Stimulated activated CD8-positive, alpha-beta memory T cell treated with anti-CD3 and anti-CD28 coated beads, Interleukin-12 subunit alpha, Interleukin-12 subunit beta, amount 100 ng/mL, for 4 hours (primary cell): ENCODE measurements at places on chromosomes 12 and 14.

GRCh38 chr12:100555722-100556121 lies 17.8 kb upstream of the GAS2L3 start:
- DNase-seq, result no peak

GRCh38 chr14:66120402-66120801 lies 365.8 kb upstream of the CCDC196 start:
- DNase-seq, result no peak

DNA sequence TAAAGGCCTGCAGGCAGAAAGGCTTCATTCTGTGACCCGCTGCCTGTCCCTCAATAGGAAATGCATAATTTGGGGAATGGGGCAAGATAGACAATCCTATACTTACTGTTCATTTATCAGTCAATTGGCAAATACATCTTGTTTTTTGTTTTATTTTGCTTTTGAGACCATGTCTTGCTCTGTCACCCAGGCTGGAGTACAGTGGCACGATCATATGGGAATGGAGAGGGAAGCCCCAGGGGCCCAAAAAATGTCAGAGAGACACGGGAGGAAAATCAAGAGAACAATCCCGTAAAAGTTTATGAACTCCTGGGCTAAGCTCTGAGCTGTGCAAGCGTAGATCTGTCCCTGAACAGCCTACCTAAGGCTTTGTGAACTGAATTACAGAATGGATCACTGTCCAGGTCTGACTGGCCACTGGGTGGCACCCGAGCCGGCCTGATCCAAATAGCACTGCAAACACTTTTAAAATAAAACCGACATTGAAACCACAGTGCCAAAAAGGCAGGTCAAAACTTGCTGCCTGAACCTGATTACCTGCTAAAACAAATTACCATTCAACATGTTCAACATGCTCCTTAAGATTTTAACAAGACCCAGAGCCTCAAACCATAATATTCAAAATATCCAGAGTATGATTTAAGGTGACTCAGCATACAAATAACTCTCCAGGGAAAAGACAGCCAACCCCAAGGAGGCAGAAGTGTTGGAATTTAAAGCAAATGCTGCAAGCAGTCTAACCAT lies 11.8 kb downstream of the COPS7A start:
- no peak for DNase-seq

DNA sequence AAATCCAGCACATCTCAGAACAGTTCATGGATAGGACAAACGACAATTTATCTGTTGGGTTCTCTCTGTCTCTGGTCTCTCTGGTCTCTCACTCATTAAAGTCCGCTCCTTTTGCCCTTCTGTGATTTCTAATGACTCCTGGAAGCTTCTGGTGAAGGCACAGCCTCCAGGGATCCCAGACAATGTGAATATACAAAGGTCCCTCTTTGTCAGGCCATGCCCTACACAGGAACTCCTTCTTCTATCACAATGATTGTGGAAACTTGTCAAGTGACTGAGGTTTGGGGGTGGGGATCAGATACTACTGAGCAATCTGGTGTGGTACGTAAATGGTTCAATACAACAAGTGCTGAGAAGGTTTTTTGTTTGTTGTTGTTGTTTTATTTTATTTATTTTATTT lies 42.7 kb upstream of the CDK17 start:
- DNase-seq, result no peak

DNA sequence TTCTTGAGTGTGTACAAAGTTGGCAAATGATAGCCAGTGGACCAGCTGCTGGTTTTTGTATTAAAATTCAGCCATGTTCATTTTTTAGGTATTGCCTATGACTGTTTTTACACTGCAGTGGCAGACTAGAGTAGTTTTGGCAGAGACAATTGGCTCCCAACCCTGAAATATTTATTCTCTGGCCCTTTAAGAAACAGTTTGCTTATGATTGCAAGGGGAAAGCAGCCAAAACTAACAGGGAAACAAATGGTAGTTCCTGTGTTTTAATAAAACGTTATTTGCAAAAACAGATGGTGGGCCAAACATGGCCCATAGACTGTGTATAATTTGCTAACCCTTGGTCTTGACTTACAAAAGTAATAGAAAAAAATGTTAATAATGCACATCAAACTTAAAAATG lies 110.2 kb downstream of the ALX1 start:
- DNase-seq, result no peak

DNA sequence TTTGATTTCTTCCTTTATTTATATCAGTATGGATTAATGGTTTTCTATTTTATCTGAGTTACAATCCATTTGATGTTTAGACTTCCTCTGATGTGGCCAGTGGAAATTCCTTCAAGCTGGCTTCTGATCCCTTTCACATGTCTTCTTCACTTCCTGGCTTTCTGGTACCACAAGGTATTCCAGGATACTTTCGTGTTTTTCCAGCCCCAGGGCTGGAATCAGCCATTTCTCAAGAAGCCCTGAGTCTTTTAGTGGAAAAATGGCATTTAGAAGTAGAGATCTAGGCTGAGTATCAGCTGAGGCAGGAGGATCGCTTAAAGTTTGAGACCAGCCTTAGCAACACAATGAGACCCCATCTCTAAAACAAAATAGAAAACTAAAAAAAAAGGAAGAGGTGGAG lies 93.3 kb downstream of the FIGNL2 start:
- DNase-seq, result no peak

DNA sequence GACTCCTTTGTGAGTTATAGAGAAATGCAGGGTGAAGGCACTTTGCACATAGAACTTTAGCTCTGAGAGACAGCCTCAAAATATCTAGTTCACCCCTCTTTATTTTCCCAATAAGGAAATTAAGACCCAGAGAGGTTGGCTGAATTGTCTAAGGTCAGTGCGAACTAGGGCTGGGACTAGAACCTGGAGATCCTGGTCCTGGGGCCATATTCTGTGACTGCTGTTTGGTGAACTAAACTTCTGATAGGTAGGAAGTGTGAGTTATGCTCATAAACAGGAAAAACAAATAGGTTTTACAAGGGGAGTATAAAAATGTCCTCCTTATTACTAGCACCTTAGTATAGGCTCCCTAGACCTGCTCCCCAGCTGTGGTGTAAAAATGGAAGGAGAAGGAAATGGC lies 53.9 kb downstream of the DAD1 start:
- no peak for DNase-seq

DNA sequence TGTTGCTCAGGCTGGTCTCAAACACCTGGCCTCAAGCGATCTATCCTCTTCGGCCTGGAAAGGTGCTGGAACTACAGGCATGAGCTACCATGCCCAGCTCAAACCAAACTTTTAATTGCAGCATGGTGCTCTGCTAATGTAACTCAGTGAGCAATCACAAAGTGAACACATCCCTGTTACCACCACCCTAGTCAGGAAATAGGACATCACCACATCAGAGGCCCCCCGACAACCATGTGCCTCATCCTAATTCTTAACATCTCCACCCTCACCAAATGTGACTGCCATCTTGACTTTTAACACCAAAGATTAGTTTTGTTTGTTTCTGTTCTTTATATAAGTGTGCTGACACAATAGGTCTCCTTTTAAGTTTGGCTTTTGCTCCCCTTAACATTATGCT lies 22.8 kb upstream of the SDR39U1 start:
- DNase-seq, result no peak

DNA sequence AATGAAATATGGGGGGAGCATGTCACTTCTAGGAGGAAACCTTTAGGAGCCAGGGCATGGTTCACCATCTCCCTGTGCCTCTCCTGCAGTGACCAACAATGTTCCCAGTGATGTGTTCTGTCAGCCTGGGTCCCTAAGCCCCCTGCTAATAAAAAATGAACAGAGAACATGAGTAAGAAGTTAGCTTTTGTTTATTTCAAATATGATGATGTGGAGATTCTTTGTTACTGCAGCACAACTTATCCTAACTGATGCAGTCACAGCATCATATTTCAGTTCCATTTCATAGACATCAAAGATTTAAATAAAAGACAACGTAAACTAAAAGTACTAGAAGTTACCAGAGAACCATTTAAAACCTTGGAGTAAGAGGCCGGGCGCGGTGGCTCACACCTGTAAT lies 43.9 kb downstream of the SERPINA3 start:
- no peak for DNase-seq

DNA sequence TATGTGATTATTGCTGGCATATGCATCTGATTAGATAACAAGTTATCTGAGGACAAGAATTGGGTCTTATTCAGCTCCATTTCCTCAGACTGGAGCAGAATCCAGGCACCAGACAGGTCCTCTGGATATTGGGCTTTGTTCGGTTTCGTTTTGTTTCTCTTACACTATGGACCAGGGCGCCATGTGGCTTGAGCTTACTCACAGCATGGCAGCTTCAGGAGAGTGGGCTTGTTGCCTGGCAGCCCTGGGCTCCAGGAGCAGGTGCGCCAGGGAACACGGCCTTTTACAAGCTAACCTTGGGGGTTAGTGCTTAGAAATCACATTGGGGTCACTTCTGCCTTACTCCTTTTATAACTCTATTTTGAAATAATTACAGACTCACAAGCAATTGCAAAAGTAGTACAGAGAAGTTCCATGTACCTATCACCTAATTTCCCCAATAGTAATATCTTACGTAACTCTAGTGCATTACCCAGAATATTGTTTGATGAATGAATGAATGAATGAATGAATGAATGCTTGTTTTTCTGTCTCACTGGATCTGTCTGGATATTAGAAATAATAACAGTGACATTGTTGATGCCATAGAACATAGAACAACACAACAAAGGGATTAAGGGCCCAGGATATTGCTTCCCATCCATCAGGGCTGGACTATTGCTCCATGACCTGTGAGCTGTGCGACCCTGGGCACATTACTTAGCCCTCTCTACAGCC lies 39.0 kb downstream of the CMKLR1 start:
- DNase-seq, result no peak

DNA sequence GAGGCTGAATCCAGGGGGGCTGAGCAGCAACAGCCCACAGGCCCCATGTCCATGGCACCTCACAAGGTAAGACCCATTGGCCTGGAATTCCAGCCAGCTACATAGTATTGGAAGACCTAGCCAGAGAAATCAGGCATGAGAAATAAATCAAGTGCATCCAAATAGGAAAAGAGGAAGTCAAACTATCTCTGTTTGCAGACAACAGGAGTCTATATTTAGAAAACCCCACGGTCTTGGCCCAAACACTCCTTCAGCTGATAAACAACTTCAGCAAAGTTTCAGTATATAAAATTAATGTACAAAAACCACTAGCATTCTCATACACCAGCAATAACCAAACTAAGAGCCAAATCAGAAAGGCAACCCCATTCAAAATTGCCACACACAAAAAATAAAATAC lies 16.9 kb downstream of the PDE6H start:
- no peak for DNase-seq

DNA sequence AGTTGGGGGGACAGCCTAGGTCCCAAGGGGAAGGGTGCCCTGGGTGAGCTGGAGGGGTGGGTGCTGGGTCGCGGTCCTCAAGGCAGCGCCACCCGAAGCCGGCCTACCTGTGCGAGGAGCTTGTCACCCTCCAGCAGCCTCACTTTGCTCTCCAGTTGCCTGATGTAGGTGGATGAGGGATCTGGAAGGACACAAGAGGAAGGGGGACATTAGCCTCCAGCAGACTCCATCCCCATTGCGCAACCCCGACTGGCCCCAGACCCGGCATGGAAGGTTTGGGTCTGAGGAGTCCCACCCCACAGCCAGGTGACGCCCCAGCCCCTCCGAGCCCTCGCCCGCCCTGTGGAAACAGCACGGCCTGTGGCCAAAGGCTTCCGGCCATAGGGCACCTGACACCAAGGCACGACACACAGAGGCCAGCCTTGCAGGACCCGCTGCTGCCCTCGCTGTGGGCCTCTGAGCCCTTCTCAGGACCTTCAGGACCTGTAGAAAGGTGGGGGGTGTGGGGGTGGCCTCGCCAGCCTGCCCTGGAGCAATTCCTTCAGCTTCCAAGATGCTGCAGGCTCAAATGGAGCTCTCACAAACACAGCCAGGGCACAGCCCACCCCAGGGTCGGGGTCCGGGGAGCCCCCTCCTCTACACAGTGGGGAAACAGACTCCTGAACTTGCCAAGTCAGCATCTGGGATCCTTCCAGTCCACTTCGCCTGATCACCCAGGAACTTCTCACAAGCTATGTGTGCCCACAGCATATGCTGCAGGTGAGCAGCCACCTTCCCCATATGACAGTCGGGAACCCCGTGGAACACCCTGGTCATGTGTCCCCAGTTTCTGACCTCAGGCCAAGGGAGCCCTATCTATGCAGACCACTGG lies 54.9 kb downstream of the CCNK start:
- DNase-seq, result no peak

DNA sequence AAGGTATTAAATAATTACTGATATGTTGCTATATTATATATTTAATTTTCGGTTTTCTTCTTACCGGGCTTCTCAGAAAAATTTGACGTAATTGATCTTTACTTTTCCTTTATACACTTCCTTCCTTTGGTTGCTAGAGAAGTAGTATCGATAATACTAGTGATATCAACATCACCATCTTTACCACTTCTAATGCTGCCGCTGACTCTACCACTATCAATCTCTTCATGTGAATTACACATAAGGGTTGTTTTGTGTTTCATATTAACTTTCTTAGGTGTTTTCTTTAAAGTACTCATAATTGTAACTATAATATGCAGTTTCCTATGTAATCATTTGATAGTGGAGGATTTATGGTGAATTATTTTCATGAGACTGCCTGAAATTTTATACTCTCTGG lies 30.9 kb upstream of the KLRF1 start:
- DNase-seq, result no peak

DNA sequence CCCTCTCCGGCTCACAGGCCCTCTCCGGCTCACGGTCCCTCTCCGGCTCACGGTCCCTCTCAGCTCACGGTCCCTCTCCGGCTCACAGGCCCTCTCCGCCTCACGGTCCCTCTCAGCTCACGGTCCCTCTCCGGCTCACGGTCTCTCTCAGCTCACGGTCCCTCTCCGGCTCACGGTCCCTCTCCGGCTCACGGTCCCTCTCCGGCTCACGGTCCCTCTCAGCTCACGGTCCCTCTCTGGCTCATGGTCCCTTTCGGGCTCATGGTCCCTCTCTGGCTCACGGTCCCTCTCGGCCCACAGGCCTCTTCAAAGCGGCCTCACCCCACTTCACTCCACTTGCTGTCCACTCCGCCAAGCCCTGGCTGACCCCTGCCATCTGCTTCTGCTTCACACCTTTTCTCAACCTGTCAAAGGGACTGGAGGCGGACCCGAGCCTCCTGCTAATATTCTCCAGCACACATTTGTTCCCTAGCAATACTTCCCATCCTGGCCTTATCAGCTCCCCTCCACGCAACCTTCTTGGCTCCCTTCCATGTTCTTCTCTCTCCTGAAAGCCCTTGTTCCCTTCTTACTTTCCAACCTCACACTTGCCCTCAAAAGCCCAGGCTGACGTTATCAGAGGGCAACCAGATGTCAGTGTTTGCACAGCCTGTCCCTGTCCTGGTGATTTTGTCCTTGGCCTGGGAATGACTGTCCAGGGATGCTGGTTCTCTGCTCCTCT lies 176.7 kb downstream of the CALM1 start:
- no peak for DNase-seq
